ENCODE measurements at places on chromosomes 16 and 17.

DNA sequence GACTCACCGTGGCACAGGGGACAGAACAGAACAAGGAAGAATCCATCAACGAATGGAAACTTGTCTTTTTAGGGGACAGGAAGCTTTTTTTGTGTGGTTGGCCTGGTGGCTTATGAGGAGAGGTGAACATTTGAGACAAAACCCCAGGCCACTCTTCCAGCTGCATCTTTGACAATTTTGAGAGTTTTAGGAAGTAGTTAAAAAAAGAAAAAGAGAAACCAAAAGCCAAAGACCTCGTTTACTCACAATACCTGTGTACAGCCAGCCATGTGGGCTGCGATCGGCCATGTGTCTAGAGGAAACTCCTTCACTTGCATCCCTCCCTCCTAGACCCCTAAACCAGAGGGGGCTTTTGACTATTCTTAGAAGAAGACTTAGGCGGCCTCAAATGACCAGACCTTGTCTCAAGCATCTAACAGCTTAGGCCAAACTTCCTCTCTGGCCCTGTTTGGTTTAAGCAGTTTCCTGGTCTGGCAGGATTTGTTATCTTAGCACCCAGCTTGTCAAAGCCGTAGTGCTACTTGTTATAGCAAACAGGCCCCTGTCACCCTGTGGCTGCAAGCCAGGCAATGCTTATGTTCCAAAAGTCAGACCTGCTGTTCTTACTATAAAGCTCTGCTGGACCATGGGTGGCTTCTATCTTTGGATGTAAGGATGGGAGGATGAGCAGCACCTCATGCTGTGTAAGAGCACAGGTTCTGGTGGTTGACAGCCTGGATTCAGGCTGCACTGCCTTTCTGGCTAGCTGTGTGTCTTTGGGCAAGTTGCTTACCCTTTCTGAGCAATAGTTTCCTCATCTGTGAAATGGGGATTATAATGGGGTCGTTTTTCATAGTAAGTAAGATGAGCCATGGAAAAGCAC is 17.7 kb downstream of the KSR1 start:
- DNase-seq, result no peak

GRCh38 chr16:79286646-79287423 is 313.7 kb downstream of the MAF start:
- no peak for DNase-seq

DNA sequence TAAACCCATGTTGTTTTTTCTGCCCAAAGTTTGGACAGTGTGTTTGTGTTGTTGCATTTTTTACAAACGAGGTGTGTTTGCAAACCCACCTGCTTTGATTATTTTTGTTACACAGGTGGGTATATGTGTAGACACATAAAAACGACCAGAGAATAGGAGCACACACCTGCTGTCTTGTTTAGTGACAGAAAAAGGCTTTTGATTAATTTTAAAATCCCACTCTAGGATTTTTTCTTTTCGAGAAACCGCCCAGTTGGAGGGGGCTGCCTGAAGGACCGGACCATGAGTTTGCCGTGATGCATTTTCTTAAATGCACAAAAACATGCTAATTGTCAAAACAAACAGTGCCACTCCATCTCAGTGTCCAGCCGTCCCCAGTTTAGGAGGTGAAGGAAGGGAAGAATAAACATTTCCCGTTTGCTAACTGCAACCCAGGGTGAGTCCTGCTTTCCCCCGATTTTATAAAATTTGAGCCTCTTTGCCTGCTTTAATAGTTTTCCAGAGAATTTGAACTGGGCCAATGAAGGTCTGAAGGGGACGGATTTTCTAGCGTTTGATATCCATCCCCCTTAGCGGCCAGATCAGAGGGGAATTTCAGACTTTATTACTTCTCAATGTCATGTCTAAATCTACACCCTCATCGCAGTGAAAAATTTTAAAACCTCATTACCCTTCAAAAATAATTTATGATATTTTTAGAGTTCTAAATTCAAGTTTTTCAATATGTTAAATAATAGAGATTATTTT is 3.2 kb downstream of the FOXC2 start:
- DNase-seq, result no peak

GRCh38 chr17:50188531-50188920 is 12.9 kb downstream of the COL1A1 start:
- no peak for DNase-seq

- peak; percentile 94 for DNase-seq
Observed at GRCh38 chr17:2025622-2026309, 632 bp upstream of the RTN4RL1 start.

DNA sequence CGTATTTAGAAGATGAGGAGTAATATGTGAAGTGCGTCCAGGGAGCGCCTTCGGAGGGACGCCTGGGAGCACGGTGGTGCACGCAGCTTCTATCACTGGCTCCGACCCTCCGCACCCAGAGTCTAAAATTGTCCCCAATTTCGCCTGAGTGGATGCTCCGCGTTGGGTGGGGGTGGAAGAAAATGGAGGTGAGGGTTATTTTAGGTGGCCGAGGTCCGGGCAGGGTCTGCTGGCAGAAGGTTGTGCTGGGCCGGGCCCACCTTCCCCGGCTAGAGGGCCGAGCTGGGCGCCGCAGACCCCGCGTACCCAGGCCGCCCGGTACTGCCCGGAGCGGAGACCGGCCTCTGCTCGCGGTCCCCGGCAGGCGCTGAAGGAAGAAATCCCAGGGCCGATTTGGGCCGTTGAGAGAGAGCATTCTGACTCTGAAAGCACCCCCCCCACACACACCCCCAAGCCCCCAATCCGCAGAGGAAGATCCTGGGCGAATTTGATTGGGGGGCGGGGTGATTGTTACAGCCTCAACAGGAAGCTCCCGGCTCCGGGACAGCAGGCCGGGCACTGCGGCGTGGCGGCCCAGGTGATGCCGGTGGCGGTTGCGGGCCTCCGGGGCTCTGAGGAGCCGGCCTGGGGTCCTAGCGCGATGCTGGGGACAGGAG is 3.0 kb downstream of the BAHCC1 start:
- DNase-seq, result no peak

DNA sequence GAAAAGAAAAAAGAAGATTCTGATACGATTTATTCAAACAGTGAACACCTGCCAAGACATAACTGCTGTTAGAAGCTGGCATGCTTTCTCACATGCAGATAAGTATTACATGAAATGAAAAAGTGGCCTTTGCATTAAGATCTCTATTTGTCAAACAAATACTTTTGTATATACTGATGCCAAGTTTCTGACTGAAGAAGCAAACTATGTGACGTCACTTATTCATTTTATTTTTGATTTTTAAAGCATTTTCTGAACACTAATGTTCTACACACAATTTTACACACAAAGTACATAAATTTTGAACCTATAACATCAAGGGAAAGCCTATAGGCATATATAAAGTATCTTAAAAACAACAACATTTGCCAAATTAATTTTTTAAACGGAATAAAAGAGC is 153.8 kb downstream of the CEP112 start:
- DNase-seq, result no peak

- no peak for DNase-seq
Observed at GRCh38 chr17:76248013-76248782, 7.9 kb upstream of the RNF157 start.

DNA sequence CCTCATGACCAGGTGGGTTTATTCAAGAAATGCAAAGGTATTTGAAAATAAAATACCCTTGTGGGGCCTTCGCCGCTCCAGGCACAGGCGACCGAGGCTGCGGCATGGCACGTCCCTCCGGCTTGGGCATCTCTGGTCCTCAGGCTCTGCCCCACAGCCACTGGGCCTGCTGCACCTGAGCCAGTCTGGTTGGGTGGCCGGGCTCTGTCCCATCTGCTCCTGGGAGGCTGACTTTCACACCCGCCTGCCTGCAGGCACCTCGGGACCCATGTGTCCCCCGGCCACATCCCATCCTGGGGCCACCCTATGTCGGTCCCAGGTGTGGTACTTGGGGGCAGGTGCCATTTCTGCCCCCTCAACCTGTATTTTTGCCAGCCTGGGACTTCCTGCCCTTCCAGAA is 20.9 kb downstream of the OSBPL7 start:
- DNase-seq, result no peak

DNA sequence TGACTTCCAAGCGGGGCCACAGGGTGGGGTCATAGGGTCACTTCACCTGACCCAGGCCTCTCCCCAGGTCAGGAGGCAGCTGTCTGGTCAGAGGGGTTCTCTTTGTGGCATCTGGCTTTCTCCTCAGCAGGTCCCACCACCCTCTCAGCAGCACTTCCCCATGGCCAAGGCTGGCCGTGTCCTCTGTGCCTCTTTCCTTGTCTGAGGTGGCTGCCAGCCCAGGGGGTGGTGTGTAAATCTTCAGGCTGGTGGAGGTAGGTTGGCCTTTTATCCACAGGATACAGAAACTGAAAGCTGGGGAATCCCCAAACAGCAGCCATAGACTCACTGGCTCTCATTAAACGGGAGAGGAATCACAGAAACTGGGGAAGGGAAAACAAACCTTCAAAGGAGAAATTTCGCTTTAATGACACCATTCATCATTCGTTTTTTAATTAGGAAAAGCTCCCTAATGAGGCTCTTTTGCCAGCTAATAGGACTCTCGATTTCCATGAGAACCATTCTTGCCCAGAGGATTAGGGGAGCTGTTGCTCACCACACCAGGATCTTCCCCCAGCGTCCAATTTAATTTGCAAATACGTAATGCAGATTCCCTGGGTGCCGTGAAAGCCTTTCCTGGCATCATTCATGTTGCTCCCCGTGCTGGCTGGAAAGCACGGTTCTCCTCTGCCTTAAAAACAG is 18.0 kb downstream of the C17orf75 start:
- no peak for DNase-seq

- no peak for DNase-seq
Observed at GRCh38 chr16:19316846-19317245, 31.3 kb downstream of the CLEC19A start.

DNA sequence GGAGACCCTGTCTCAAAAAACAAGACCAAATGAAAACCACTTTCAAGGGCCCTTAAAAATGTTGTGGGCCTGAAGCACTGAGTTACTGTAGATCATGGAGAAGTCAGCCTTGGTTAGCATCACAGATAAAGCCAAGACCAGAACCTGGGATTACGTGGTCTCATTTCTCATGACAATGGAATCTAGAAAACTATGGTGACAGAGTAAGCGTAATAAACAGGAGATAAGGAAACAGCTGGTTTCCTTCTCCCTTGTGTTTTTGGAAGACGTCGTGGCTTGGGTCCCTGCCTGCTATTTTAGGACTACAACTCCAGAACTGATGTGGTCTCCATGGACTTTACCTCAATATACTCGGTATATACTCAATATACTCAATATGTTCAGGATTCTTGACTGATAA is 180.7 kb upstream of the ZFHX3 start:
- no peak for DNase-seq

DNA sequence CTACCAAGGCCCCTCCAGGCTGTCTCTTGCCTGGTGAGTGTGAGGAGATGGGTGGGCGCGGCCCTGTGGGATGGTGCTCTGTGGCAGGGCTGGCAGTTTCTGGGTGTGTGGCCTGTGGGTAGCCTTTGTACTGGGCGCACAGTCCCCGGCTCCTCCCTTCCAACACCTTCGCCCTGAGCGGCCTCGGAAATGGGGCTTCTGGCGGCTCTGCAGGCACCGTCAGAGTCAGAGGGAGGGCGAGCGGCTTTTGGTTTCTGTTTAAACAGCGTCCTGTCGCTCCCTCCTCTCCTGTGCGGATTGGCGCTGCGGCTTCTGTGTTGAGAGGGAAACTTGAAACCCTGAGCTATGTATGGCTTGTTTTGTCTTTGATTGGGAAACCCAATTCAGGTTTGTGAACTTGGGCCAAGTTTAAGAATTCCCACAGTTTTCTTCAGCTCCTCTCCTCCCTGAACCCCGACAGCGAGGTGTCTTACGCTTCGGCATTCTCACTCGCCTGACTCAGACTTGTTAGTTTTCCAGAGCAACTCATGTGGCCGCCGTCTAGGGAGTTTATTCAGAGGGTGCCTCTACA is 8.3 kb upstream of the ZNF750 start:
- DNase-seq, result no peak

DNA sequence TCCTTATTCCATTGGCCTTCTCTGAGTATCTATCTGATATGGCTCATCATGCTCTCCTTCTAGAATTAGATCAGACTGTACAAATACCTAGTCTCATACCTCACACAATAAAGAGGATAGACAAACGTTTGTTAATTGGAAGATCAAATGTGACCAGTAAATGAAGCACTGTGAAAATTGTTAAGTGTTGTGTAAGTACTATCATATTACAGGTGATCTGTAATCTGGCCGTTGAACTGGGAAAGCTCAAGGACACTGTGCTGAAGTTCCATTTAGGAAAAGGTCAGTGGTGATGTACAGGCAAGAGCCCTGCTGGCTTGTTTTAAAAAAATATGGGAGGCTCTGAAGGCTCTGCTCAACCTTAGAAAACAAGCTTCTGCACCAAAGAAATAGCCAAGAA is 38.5 kb upstream of the CORO6 start:
- DNase-seq, result no peak

DNA sequence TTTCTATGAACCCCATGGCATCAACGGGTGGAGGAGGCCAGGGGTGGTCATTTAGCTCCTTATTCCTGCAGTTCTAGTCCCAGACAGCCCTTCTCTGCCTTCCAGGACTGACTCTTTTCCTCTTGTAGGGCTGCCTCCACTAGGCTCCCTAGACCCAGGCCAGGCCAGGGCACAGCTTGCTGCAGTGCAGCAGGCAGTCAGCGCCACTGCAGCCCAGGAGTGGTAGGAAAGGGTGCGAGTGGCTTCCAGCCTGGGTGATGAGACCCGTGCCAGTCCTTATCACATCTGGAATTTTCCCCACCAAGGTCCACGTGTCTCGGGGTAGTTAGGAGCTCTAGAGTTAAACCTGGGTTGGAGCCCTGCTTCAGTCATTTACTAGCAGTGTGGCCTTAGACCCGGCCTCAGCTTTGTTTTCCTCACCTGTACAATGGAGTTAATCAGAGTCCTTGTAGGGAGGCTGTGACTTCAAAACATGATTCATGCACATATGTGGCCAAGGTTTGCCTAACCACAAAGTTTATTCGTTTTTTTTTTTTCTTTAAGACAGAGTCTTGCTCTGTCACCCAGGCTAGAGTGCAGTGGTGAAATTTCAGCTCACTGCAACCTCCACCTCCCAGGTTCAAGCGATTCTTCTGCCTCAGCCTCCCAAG is 4.7 kb downstream of the SLC5A11 start:
- DNase-seq, result no peak

DNA sequence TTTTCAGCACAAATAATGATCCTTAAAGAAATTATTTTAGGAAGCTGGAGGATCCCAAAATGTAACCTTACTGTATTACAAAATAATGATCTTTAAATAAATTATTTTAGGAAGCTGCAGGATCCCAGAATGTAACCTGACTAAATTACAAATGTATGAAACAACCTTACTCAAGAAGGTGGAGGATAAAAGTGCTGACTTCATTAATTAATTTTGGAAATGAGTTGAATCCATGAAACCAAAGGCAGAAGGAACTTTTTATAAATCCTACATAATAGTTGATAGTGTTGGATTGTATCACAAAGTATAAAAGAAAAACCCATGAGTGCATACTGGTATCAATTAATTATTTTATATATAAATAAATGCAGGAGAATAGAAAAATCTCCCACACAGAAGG is 859.9 kb downstream of the KCNJ2 start:
- DNase-seq, result no peak

DNA sequence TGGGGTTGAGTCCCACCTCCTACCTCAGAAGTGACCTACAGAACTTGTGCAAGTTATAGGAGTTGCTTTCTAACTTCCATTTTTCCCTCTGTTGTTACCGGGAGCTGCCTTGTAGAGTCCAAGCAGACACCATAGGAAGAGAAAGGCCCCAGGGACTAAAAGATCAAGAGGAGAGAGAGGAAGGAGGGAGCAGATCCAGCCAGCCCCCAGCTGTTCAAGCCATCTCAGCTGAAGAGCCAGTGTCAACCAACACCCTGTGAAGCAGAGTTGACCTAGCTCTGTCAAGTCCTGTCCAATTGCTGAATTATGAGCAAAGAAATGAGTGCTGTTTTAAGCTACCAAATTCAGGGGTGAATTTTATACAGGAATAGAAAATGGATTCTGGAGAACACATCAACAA is 34.9 kb upstream of the CACNG4 start:
- DNase-seq, result no peak

- no peak for DNase-seq
Observed at GRCh38 chr16:86479419-86479818, 30.9 kb upstream of the FOXF1 start.

Data from 8988T (cell line).